ENCODE measurements at places on chromosomes 11 and 22.
A peak's percentile ranks its signal among the peaks of the same experiment; 100 is the strongest.

GRCh38 chr11:17855531-17856290, 121.1 kb downstream of the KCNC1 start:
- no peak for DNase-seq

DNA sequence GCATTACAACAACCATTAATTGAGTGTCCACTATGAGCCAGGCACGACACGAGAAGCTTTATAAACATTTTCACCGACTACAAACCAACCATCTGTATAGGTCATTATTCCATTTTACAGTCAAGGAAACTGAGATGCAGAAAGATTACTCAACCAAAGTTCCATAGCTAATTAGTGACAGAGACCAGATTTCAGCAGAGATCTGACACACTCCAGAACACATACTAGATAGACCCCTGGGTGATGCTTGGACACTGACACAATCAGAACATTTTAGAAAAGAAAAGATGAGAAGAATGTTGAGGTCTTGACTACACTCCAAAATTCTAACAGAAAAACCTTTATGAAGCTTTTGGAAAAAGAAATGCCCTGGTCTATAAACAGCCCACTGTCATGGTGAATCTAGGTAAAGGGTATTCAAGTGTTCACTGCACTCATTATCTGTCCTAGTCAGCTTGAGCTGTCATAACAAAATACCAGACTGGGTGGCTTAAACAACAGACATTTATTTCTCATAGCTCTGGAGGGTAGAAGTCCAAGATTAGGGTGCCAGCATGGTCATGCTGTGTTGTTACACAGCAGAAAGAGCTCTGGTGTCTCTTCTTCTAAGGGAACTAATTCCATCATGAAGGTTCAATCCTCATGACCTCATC, 89.0 kb downstream of the RELT start:
- no peak for DNase-seq

DNA sequence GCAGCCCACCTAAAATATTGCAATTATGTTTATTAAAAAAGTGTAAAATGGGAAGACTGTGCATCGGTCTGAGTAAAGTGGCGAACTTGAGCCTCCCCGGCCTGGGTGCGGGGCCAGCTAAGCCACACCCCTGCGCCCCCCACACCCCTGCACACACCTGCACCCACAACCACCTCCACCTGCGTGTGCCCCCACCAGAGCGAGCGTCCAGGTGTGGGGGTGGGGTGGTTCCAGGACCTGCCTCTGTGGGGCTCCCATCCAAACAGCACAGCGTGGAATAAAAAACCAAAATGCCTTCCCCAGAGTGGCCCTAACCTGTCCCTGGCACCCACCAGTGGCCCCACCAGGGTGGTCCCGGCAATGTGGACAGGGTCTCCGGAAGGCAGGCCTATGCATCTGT, 30.1 kb upstream of the CARS1 start:
- no peak for DNase-seq

- no peak for DNase-seq
These were observed 500.5 kb downstream of the BUD13 start for GRCh38 chr11:116272181-116272789.

DNA sequence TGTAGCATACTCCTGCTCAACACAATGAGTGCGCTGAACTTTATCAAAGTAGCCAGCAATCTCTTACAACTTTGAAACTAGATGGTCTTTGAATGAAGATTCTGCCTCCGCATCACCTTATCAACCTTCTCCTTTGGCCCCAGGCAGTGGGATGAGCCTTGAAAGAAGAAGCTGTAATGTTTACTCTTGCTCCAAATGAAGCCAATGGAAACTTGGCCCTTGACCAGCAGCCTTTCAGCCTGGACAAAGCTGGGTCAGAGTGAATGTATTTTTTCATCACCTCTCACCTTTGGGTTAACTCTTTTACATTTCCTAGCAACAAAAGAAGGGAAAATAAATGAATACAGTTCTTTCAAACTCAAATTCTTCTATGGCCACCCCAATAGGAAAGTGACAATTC, 359.1 kb downstream of the KCNA4 start:
- no peak for DNase-seq

- DNase-seq, result no peak
These were observed 13.4 kb downstream of the CRYBA4 start for GRCh38 chr22:26635117-26635516.

GRCh38 chr11:79366218-79366617, 74.6 kb downstream of the TENM4 start:
- DNase-seq, result no peak

GRCh38 chr11:130323452-130324450, 9.0 kb upstream of the ZBTB44 start:
- no peak for DNase-seq

- DNase-seq, result no peak
These were observed 24.2 kb downstream of the PARVG start for GRCh38 chr22:44204739-44205515.

GRCh38 chr11:88305430-88305829, 32.1 kb downstream of the CTSC start:
- no peak for DNase-seq

DNA sequence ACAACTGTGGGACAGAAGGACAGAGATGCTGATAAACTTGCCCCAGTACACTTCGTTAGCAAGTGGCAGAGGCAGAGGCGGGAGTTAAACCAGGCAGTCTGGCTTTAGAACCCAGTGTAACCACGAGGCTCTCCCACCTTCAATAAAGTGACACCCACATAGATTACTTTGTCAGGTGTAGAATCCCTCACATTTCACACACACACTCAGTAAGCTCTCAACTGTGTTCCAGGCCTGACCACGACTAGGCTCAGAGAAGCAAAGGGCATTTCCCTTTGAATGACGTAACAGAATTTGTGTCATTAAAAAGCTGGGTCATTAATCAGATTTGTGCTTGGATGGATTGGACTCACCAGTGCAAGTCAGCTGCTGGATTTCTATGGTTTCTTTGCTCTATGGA, 118.3 kb upstream of the RCN1 start:
- DNase-seq, result no peak

DNA sequence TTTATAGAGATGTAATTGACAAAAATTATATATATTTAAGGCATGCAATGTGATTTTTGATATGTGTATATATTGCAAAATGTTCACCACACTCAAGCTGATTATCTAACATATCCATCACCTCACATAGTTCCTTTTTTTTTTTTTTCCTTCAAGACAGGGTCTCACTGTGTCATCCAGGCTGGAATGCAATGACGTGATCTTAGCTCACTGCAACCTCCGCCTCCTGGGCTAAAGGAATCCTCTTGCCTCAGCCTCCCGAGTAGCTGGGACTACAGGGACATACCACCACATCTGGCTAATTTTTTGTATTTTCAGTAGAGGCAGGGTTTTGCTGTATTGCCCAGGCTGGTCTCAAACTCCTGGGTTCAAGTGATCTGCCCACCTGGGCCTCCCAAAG, 65.1 kb upstream of the SLC35C1 start:
- DNase-seq, result no peak

- DNase-seq, result no peak
These were observed 6.7 kb downstream of the SLC25A18 start for GRCh38 chr22:17569971-17570511.

GRCh38 chr22:41683616-41684015, 5.1 kb downstream of the SNU13 start:
- DNase-seq, result no peak

DNA sequence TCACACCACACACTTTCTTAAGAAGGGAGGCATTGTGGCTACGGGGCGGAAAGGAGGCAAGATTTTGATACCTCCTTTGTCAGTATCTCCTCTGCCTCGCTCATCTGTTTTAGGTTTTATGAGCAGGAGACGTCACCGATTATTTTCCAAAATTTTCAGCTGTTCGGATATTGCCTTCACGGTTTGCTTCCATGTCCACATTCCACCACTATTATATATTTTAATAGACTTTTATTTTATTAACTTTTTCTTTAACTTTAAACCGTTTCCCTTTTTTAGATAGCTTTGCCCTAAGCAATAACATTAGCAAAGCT, 33.7 kb upstream of the CREB3L1 start:
- no peak for DNase-seq

GRCh38 chr11:64834723-64835615, 9.5 kb downstream of the CDC42BPG start:
- no peak for DNase-seq

- no peak for DNase-seq
These were observed 54.3 kb upstream of the TTC12 start for GRCh38 chr11:113260096-113260425.

GRCh38 chr22:24001314-24001713, 3.9 kb downstream of the GSTT4 start:
- DNase-seq, result no peak

DNA sequence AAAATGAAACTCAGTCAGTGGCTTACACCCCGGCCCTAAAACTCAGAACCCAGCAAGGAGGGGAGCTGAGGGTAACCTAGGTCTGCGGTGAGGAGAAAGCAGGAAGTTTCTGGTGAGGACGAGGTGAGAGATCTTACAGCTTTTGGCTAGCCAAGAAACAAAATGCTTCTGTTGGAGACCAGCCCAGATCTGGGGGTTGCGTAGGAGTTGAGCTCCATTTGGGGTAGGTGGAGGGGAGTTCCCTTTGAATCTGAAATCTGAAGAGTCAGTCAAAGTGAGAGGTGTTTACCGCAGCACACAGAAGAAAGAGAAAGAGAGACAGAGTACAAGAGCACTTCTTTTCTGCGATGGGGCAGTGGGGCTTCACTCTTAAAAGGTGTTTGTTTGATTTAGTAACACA, 29.6 kb downstream of the EHF start:
- peak; percentile 90 for DNase-seq

DNA sequence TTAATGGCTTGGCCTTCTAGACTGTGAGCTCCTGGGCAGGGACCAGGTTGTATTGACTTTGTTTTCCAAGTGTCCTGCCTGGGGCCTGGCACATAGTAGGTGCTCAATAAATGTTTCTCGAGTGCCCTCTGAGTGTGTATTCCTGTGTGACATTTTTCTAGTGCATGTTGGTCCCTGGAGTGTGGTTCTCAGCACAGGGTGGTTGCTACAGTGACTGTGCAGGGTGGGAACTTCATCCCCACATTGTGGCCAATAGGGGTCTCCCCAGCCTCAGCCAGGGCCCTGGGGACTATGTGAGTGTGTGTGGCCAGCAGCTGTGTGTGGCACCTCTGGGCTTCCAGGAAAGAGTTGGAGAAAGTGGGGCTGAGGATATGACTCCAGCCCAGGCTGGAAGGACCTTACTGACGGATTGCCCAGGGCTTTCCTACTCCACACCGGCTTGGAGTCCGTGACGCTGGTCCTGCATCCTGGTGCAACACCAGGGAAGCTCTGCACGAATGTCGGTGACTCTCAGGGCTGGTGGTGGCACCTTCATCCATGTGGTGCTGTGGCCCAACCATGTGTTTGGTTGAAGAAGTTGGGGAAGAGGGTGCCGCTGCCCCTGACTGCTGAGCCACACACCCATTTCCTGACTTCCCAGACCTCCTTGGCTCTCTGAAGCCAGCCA, 9.0 kb upstream of the MARK2 start:
- no peak for DNase-seq

DNA sequence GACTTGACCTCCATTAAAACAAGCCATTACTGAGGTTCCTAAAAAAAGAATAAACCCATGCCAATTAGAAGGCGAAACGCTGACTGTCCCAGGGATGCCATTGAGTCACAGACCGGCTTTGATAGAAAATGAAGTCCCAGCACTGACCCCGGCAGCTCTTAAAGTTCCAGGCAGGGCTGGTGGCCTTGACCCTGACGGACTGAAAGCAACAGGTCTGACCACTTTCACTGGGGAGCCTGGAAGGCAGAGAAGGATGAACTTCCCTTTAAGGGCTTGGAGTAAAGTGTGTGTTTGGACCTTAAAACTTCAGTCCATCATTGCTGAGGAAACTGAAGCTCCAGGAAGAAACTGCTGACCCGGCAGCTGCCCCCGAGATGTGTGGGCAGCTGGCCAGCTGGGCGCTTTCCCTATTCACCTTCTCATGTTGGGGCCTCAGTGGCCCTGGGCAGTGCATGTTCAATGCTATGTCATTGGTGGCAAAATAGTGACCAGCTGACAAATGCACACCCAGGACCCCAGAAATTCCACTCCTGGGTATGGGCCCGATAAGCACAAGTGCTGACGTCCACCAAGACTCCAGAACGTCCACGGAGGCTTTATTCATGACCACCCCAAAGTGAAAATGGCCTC, 18.9 kb upstream of the EFCAB6 start:
- DNase-seq, result no peak

GRCh38 chr11:128067780-128068179, 519.6 kb downstream of the ETS1 start:
- no peak for DNase-seq

DNA sequence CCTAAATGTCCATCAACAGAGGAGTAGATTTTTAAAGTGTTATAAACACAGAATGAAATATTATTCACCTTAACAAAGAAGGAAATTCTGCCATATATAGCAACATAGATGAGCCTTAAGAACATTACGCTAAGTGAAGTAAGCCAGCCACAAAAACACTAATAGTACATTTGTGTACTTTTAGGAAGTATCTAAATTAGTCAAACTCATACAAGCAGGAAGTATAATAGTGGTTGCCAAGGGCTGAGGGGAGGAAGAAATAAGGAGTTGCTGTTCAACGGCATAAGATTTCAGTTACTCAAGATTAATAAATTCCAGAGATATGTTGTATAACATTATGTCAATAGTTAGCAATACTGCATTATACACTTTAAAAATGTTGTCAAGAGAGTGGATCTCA, 181.7 kb upstream of the ZC3H12C start:
- DNase-seq, result no peak

DNA sequence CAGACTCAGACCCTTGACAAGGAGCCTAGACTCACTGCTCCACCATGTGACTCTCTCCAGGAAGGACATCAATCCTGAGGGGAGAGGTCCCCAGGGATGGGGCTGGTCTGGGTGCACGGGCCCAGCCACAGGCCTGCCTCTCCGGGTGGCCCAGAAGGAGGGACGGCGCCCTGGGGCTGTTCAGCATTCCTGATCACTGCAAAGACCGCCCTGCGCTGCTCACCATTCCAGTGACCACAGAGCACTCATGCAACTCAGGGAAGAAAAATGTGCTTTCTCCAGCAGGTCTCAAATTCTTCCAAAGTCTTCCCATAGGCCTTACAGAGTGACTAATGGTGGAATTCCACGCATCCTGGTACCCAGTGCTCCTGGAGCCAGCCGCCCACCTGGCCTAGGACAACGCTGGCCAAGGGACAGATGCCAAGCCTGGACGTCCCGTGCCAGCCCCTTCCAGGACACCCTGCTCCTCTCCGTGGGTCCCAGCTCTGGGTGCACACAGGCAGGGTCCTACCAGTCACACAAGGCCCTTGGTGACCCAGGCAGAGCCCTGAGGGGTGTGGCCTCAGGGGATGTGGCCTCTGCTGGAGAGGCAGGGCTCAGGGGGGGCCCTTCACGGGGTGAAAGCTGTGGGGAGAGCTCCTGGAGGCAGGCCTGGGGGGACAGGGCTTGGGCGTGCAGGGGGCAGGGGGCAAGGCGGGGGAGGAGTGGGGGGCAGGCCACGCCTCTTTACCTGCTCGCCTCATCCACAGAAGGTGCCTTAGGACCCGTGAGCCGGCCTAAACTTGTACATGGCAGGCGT, 178.8 kb downstream of the IGLL1 start:
- DNase-seq, result no peak

- no peak for DNase-seq
These were observed 1379.0 kb downstream of the LRRC4C start for GRCh38 chr11:40080434-40080833.
